ENCODE measurements at places on chromosomes 7 and 10.

GRCh38 chr7:44286182-44286617 is 39.2 kb downstream of the CAMK2B start:
- no peak for DNase-seq

GRCh38 chr10:59753267-59753666 is at the start of gene MRLN:
MRLN (minus strand) TSS chr10:59753455.
- DNase-seq, result no peak

- no peak for DNase-seq
Observed at GRCh38 chr7:97693586-97693985, 38.3 kb upstream of the TAC1 start.

GRCh38 chr10:123421461-123421860 is 244.7 kb upstream of the GPR26 start:
- DNase-seq, result no peak

DNA sequence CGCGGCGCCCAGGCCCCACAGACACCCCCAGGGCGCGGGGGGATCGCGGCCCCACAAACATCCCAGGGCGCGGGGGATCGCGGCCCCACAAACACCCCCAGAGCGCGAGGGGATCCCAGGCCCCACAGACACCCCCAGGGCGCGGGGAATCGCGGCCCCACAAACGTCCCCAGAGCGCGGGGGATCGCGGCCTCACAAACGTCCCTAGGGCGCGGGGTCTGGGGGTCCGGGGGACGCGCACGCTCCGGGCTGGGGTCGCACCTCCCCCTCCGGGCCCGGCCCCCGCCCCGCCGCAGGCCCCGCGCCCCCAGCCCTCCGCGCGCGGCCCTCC is 382 bp downstream of the DIP2C start:
- DNase-seq, result no peak
